ENCODE measurements at places on chromosomes 3 and 15.

GRCh38 chr15:90539789-90540188, 10.1 kb downstream of the CRTC3 start:
- no peak for DNase-seq

DNA sequence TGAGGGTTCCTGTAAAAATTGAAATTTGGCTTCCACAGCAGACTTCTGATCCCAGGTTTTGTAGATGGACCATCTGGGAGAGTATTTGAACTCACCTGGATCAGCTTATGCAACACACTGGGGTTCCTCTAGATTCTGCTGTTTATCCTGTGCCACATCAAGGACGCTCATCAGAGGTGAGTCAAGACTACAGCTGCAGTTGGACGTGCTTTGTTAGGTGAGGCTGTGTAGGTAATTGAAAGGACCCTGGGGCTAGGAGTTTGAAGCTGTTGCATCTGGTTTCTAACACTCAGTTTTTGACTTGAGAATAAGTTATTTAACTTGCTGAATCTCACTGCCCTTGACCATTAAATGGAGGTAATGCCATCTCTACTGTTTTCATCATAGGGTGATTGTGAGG, 394.2 kb downstream of the EDEM1 start:
- no peak for DNase-seq

DNA sequence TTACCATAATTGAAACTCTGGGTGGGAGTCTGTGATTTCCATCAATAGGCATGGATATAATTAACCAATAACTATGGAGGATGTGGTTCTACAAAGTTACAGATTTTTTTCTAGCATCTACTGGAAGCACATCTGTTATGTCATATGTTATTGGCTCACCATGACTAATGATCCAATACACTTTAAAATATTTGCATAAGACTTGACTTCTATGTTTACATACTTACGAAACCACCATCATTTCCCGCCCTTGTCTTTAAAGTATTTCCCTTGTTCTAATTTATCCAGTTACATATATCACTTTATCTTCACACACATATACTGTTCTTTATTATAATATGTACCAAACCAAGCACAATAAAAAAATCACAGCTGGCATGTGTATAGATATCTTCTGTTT, 380.3 kb upstream of the CBLB start:
- no peak for DNase-seq

GRCh38 chr3:160616311-160616710, 50.9 kb upstream of the KPNA4 start:
- DNase-seq: no peak

GRCh38 chr15:82129761-82130160, 83.9 kb upstream of the MEX3B start:
- DNase-seq: no peak

GRCh38 chr3:6921066-6921465, 60.2 kb downstream of the GRM7 start:
- DNase-seq: no peak

DNA sequence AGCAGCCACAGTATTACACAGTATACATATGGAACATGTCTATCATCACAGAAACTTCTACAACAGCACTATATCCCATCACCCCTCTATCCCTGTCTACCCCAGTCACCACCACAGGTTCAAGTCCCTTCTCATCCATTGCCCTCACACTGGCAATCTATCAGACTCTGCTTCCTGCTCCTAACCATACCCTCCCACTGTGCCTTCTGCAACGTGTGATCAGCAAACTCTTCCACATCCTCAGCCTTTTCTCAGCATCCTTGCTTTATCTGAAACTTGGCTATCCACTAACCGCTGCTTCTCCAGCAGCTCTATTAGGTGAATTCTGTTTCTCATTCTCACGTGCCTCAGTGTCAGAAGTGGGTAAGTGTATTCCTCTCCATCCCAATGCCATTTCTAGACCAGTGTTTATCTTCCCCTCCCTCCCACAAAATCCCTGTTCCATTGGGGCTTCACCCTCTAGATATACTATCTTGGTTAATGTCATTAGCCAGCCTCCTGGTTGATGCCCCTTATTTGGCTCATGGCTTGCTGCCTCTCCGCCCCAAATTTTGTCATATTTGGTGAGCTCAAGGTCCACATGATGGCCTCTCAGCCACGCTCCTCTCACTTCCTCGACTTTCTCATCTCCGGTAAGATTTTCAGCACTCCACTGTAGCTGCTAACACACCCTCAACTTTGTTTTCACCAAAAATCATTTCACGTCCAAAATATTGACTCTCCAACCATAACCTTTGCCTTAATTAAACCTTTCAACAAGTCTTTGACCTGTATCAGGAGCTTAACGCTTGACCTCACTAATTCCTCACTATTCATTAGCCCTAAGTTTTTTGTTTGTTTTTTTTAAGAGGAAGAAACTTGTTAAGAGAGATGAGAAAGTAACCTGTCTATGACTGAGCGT, 69.1 kb downstream of the RBPMS2 start:
- no peak for DNase-seq

DNA sequence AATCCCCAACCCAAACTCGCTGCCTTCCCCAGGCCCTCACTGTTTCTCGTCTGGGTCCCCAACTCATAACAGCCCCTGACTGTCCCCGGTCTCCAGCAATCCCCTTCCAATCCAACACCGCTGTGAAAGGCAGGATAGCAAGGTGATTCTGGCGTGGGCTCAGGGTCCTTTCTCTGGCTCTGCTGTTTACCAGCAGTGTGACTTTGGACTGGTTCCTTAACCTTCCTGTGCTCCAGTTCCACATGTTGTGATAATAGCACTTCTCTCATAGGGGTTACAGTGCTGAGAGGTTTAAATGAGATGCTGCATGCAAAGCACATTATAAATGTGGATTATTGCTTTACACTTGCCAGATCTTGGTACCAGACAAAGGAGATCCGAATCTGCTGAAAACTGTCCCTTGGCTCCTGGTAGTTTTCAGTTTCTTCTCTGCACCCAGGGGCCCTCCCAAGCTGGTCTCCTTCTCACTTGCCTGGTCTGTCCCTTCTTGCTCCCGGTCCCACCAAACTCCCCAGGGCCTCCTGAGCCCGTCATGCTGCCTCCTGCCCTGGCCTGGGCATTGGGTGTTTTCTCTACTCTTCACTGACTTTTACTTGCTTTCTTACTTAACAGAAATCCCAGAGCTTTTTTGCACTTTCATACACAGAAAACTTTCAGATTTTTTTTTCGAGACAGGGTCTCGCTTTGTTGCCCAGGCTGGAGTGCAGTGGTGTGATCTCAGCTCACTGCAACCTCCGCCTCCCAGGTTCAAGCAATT, 26.8 kb upstream of the CYP11A1 start:
- DNase-seq: no peak

- no peak for DNase-seq
Observed at GRCh38 chr3:21672303-21672702, 78.7 kb downstream of the ZNF385D start.

DNA sequence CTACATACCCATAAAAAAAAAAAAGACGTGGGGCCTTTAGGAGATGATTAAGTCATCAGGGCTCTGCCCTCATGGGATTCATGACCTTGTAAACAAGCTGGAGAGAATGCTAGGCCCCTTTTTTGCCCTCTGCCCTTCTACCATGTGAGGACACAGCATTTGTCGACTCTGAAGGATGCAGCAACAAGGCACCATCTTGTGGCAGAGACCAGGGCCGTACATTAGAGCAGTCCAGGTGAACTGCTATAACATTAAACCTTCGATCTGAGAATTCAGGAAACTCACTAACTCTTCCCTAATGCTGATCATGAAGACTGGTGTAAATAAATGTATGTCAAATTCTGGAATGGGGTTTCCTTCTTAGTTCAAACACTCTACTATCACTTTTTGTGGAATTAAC, 30.7 kb upstream of the SIAH2 start:
- no peak for DNase-seq

Measured in activated CD8-positive, alpha-beta memory T cell treated with anti-CD3 and anti-CD28 coated beads for 1 hour (primary cell).